ENCODE measurements at places on chromosomes 4 and X.

DNA sequence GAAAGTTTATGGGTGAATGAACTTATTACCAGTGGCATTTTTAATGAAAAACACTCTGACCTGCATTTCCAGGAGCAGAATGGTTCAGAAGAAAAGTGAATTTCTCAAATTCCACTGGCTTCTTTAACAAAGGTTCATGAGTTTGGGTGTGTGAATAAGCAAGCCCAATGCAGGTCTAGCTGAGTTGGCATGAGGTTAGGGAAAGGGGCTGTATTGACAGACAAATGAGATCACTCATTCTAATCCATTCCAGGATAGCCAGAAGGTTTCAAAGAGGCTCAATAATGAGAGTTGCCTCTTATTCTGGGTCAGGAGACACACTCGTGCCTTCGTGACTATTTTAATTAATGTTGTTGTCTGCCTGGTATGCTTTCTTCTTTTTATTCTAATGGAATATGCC is 43.7 kb upstream of the NPY2R start:
- no peak for DNase-seq

DNA sequence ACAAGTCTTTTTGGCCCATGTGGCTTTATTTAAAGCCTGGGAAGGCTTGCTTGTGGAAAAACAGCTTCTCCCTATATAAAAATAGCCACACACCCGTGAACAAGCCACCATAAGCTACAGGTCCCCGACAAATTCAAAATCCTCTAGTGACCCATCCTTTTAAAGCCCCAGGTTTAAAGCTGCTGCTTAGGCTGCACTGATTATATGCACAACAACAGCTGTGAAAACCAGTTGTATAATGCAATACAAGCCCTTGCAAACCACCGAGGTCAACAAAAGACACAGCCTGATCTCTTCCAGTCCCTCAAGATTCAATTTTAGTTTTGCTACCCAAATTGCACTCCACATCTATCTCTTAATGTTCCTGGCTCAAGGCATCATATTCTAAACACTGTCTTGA is 186.0 kb upstream of the WDFY3 start:
- DNase-seq, result no peak

GRCh38 chrX:312621-313331 is 5.8 kb downstream of the GTPBP6 start:
- no peak for DNase-seq

- no peak for DNase-seq
Observed at GRCh38 chr4:2465032-2465431, 3.9 kb upstream of the RNF4 start.

- DNase-seq, result no peak
Observed at GRCh38 chrX:139207655-139208054, 322.9 kb upstream of the F9 start.

Measured in central memory CD8-positive, alpha-beta T cell (primary cell).